Vagina (tissue), 2 donors: ENCODE measurements at places on chromosomes 12 and 14.

- no peak for DNase-seq
Observed at GRCh38 chr12:62581288-62582064, 114.8 kb downstream of the MON2 start.

DNA sequence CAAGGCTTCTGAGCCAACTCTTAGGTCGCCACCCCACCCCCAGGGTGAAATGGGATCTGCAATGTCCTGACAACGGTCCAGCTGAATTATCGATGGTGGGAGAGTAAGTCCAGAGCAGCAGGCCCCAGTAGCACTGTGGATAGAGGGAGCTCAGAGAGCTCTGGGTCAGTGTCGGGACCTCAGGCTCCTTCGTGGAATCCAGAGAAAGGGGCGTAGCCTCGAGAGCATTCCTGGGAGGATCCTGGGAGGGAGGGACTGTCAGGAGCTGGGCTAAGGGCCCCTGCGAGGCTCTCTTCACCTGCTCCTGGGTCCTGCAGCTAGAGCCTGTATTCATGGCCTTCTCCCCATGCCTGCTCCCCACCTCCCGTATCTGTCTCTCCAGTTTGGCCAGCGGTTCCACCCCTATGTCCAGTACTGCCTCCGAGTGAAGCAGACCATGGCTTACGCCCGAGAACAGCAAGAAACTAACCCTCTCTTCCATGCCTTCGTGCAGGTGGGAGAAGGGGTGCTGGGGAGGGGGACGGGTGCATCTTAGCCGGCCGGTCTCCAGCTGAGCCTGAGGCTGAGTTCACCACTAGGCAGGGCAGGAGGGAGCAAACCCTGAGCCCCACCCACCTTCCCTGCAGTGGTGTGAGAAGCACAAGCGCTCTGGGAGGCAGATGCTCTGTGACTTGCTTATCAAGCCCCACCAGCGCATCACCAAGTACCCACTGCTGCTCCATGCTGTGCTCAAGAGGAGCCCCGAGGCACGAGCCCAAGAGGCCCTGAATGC lies 6.6 kb downstream of the PLEKHG6 start:
- no peak for DNase-seq

DNA sequence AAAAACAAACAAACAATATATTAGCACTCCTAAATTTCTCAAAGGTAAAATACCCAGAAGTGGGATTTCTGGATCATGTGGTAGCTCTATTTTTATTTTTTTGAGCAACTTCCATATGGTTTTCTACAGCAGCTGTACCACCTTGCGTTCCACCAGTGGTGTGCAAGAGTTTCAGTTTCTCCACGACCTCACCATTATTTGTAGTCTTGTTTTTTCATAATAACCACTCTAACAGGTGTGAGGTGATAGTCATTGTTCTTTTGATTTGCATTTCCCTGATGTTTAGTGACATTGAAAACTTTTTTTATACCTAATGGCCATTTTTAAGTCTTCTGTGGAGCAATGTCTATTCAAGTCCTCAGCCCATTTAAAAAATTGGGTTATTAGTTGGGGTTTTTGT lies 127.3 kb upstream of the SLC38A2 start:
- DNase-seq, result no peak

- no peak for DNase-seq
Observed at GRCh38 chr12:127642208-127642607, 624.8 kb upstream of the TMEM132C start.

DNA sequence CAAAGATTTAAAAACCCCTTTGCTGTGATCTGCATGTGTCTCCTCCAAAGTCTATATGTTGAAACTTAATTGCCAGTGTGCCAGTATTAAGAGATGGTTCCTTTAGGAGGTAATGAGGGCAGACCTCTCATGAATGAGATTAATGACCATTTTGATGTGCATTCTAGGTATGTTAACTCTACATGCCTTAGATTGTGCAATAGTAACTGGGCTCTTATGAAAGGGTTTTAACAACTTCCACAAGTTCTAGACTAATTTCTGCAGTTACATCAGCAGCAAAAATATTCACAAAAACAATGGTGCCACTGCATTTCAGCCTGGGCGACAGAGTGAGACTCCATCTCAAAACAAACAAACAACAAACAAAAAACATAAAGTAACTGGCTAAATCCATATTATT lies 3.8 kb upstream of the TAS2R10 start:
- no peak for DNase-seq

GRCh38 chr12:117034249-117034648 lies 65.0 kb downstream of the TESC start:
- no peak for DNase-seq

- DNase-seq, result no peak
Observed at GRCh38 chr14:22303589-22304195, 285.3 kb downstream of the DAD1 start.

DNA sequence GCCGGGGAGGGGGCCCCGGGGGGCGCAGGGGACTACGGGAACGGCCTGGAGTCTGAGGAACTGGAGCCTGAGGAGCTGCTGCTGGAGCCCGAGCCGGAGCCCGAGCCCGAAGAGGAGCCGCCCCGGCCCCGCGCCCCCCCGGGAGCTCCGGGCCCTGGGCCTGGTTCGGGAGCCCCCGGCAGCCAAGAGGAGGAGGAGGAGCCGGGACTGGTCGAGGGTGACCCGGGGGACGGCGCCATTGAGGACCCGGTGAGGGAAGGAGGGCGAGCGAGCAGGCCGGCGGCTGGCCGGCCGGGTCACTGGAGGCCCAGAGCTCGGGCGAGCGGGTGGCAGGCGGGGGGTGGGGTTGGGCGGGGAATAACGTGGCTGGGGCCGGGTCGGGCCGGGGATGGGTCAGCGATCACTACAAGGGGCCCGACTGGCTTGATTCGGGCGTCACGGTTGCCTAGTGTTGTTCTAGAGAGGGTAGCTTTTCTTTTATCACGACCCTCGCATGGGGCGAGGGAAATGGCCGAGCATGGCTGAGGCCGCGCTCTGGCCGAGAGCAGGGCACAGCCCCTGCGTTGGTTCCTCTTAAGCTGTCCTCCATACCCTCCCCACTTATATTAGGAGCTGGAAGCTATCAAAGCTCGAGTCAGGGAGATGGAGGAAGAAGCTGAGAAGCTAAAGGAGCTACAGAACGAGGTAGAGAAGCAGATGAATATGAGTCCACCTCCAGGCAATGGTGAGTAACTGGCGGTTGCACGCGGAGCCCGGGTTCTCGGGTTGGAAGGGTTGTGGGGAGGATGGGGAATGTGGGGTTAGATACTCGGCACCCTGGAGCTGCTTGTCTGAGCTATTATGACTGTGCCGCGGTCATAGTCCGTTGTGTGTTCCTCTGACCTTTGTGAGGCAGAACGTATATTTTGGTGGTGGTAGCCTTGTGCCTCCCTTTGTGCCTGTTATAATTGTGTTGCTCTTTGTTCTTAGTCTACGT lies 603 bp downstream of the PABPN1 start:
- DNase-seq, result no peak

DNA sequence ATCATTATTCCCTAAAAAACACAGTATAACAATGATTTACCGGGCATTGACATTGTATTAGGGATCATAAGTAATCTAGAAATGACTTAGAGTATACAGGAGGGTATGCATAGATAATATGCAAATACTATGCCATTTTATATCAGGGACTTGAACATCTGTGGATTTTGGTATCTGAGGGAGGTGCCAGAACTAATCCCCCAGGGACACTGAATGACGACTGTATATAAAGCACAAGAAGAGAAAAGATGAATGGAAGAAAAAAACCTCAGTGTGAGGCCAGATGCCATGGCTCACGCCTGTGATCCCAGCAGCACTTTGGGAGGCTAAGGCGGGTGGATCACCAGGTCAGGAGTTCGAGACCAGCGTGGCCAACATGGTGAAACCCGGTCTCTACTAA lies 25.5 kb upstream of the COX6A1 start:
- DNase-seq, result no peak

GRCh38 chr12:26278266-26278665 lies 82.9 kb downstream of the SSPN start:
- DNase-seq, result no peak

GRCh38 chr12:4134448-4135263 lies 138.9 kb upstream of the CCND2 start:
- no peak for DNase-seq

DNA sequence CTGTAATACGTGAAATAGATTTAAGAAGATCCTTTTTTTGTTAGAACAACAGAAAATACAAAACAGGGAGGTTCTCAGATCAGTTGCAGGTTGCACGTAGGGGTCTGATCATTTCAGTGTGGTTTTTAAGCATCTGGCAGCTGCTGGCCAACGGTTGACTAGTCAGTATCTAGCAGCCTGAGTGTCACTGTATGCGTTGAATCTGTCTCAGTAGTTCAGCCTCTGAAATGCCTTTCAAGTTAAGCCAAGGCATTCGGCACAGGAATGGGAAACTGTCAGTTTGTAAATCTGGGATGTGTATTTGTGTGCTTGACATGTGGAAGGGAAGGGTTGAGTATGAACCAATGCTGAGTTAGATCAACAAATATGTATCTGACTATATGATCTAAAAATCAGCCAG lies 165.9 kb downstream of the CACNA1C start:
- no peak for DNase-seq

DNA sequence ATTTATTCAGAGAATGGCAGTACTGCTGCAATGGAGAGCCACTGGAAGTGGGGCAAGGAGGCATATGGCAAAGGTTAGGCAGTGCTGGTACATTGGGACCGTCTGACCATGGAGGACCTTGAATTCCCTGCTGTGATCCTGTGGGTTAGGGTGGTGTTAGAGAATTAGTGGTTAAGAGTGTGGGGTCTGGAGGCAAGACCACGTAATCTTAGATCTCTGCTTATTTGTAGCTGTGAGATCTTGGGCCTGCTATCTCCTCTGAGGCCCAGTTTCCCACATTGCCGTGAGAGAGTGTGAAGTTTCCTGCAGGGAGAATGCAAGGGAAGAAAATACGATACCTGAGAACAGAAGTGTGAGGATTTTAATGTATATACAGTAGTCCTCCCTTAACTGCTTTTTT lies 147.7 kb downstream of the ERC1 start:
- DNase-seq, result no peak

DNA sequence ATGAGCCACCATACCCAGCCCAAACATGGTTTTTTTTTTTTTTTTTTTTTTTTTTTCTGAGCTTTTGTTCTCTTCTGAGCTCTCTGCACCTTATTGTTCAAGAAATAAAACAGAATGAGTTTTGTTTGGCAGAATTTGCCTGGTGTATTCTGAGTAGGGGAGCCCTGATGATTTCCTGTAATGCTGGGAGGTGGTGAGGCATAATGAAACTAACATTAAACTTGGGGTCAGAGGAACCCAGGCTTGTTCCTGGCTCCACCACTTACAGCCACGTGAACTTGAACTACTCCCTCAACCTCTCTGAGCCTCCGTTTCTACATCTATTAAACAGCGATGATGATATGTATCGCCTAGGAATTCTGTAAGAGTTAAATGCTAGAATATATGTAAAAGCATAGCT lies 276.3 kb upstream of the CRY1 start:
- DNase-seq, result no peak

DNA sequence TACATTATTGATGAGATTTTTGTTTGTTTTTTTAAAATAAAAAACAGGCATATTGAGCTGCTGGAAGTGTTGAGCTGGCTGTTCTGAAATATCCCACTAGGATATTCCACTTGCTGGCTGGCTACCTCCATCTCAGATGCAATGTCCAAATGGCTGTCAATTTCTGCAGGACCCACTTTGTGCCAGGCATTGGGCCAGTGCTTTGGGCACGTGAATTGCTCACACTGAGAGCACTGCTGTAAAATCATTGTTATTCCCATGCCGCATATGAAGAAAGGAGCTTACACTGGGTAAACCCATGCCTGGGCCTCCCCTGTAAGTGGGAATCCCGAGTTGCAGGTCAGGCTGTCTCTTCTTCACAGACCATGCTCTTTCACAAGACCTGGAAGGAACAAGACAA lies 56.7 kb downstream of the RGS6 start:
- DNase-seq, result no peak

- no peak for DNase-seq
Observed at GRCh38 chr14:36509069-36509917, 10.7 kb downstream of the NKX2-1 start.

DNA sequence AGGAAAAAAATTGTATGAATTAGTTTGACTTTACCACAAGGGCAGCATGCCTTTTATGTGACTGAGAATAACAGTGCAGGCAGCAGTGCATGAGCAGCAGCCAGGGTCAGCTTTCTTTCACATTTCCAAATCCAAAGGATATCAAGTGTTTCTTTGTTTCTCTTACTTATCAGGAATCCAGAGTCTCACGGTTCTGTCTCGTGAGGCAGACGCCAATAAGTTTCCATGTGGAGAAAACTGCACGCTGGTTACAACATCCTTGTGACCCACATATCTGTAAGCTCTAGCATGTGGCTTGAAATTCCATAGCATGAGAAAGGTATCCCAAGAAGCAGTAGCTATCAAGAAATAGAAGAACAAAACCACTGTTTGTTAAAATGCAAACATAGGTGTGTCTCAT lies 27.6 kb downstream of the GALNT4 start:
- no peak for DNase-seq

DNA sequence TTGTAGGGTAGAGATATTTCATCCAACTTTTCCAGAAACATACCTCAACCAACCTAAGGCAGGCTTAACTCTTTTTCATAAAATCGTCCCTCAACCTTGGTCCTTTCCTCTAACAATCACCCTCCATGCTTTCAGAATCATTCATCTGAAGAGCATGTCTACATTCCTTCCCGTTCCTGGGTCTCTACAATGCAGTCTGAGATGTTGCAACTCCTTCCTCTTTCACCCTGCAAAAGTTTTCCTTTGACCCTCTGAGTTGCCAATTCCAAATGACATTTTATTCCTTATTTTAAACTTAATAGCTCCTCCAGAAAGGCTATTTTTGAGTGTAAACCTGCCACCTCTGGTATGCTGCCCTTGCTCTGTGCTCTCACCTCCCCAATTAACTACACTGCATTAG lies 16.7 kb downstream of the SLC7A7 start:
- DNase-seq, result no peak
